ENCODE measurements at places on chromosomes 7 and 10. TPM values are rescaled to one million over a fixed set of nuclear protein-coding genes. Genes with fewer than 3 reads are reported as not detected.

COBL gene
- 17.0 TPM for total RNA-seq

ANKRD30A gene
- 0.09 TPM for total RNA-seq

CYP3A7 gene
- total RNA-seq = not detected

SLC39A12 gene
- total RNA-seq = not detected

FOXI2 gene
- total RNA-seq = 0.40 TPM

ADAM22 gene
- total RNA-seq = 8.5 TPM

CTNNA3 gene
- 89.6 TPM for total RNA-seq

EN2 gene
- not detected for total RNA-seq

BCAP29 gene
- 76.4 TPM for total RNA-seq

- no peak for DNase-seq
Measured at GRCh38 chr10:120735773-120736371, 115.3 kb upstream of the WDR11 start.

- DNase-seq = no peak
Measured at GRCh38 chr7:19248115-19248514, 102.9 kb upstream of the FERD3L start.

- no peak for DNase-seq
Measured at GRCh38 chr7:38070718-38071117, 107.3 kb upstream of the STARD3NL start.

GRCh38 chr10:122257041-122257440 is 14.1 kb upstream of the BTBD16 start:
- no peak for DNase-seq

DNA sequence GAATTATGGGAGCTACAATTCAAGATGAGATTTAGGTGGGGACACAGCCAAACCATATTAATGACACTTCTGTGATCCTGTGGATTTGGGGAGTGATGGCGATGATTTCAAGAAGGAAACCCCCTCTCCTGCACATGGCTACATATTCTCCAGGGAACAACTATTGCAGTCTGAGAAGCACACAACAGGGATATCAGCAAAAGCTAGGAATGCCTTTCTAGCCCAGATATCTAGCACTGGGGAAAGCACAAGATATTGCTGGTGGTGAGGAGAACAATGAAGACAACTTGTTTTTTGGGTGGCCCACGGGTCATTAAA is 24.3 kb downstream of the EPDR1 start:
- DNase-seq = no peak

- no peak for DNase-seq
Measured at GRCh38 chr7:75616421-75617167, 122.1 kb downstream of the HIP1 start.

- no peak for DNase-seq
Measured at GRCh38 chr7:25638590-25639244, 410.4 kb upstream of the NPVF start.

DNA sequence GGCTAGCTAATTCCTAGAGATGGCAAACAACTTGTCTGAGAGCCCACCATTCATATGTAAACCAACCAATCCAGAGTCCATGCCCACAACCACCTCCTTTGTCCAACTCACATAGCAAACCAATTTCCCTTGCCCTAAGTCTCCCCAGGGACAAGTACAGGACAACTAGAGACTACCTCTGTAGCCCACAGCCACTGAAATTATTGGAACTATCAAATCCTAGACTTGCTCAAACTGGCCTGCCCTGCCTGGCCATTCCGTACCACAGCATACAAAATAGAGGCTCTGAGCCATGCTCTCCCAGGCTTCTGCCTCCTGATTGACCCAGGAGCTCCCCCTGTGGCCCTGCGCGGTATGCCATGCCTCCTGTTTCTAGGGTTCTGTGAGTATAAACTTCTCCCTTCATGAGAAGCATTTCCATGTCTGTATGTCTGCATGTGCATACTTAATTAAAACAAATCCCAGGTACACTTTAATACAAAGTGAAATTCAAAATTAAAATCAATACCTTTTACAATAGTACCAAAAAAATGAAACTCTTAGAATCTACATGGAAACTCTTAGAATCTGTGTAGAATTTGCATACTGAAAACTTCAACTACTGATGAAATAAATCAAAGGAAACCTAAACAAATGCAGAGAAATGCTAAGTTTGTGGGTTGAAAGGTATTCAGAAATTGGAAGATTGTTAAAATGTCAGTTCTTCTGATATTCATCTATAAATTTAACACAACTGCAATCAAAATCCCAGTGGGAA is 4.0 kb upstream of the HECW1 start:
- DNase-seq = peak; percentile 80

GRCh38 chr7:55425141-55425752 is 60.1 kb downstream of the LANCL2 start:
- no peak for DNase-seq

DNA sequence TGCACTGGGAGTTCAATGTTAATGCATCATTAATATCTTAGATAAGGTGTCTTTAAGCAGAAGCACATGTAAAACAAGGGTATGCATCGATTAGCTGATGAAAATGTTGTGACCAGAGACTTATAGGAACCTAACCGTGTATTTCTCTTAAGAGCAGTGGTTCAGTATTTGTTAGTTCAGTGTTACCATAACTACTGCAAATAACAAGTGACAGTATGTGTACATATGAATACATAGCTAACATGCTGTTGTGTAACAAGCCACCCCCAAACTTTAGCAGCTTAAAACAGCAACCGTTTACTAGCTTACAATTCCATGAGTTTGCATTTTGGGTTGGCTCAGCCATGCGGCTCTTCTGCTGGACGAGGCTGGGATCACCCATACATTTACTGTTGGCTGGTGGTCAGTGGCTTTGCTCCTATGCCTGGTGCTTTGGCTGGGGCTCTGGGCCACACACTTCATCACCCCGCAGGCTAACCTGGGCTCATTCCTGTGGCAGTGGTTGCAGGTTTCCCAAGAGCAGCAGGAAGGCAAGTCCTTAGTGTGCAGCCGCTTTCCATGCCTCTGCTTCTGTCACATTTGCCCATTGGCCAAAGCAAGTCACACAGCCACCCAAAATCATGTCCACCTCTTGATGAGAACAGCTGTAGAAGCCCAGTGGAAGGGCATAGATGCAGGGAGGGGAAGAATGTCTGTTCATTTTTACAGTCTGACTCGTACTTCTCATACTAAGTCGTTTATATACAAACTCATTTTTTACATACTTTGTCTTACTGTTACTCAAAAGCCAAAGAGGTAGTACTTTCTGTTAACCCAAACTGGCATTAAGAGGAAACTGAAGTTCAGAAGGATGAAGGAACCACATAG is 103.3 kb upstream of the GATA3 start:
- no peak for DNase-seq

GRCh38 chr10:92142512-92142911 is 148.4 kb downstream of the CPEB3 start:
- DNase-seq = no peak

- no peak for DNase-seq
Measured at GRCh38 chr10:49225218-49225876, 37.2 kb upstream of the TMEM273 start.

- DNase-seq = no peak
Measured at GRCh38 chr7:133572087-133572486, 319.2 kb downstream of the EXOC4 start.

- DNase-seq = no peak
Measured at GRCh38 chr7:74583630-74584029, 73.9 kb upstream of the GTF2I start.

All from sciatic nerve (tissue), 2 donors.